ENCODE measurements at places on chromosomes 5 and 9.

GRCh38 chr9:14455243-14455642, 141.3 kb upstream of the NFIB start:
- DNase-seq = no peak

- DNase-seq = no peak
Measured at GRCh38 chr9:124292696-124293593, 35.2 kb downstream of the NEK6 start.

DNA sequence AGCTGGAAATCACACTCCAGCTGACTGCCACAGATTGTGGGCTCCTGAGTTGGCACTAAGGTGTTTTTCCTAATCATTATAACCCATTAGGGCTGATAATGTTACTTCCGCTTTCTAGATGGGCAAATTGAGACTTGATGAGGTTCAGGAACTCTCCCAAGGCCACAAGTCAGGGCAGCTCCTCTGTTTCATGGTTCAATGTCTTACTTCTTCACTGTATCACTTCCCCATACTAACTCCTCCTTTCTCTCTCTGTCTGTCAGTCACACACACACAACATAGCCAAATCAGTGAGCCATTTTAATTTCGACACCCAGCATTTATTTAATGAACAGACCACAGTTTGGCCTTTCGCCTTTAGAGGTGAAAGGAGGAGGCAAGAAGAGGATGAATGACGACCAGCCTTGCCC, 17.8 kb upstream of the TRAF1 start:
- no peak for DNase-seq

- no peak for DNase-seq
Measured at GRCh38 chr5:172166030-172166826, 21.8 kb downstream of the STK10 start.

- DNase-seq = no peak
Measured at GRCh38 chr9:137089232-137089947, 2.6 kb downstream of the MAN1B1 start.

GRCh38 chr9:109086221-109086620, 33.5 kb downstream of the TMEM245 start:
- no peak for DNase-seq

DNA sequence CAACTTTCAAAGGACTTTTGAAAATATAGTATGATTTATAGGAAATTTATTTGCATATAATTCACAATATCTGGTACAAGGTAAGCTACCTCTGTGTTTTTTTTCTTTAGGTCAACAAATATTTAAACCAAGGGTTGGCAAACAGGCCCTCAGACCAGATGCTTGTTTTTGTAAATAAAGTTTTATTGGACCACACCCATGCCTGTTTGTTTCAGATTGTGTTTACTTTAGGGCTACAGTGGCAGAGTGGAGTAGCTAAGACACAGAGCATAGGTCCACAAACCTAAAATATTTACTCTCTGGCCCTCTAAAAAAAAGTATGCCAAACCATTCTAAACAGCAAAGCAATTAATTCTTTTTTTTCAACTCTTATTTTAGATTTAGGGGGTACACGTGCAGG, 119.7 kb upstream of the CCDC152 start:
- no peak for DNase-seq

DNA sequence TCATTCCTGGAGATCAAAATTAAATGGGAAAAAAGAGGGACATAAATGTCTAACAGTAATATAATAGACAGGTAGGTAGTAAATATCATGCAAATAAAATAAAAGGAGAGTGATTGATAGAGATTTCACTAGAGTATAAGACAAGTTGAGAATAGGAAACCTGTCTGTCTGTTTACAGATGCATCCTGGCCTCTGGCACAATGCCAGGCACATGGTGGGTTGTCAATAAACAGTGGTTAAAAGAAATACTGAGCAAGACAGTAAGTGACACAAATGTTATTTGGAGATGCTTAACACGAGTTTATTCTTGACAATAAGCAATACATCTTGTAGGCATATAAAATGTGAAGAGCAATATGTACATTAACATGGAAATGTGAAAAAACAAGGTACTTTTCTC, 33.3 kb downstream of the RICTOR start:
- no peak for DNase-seq

DNA sequence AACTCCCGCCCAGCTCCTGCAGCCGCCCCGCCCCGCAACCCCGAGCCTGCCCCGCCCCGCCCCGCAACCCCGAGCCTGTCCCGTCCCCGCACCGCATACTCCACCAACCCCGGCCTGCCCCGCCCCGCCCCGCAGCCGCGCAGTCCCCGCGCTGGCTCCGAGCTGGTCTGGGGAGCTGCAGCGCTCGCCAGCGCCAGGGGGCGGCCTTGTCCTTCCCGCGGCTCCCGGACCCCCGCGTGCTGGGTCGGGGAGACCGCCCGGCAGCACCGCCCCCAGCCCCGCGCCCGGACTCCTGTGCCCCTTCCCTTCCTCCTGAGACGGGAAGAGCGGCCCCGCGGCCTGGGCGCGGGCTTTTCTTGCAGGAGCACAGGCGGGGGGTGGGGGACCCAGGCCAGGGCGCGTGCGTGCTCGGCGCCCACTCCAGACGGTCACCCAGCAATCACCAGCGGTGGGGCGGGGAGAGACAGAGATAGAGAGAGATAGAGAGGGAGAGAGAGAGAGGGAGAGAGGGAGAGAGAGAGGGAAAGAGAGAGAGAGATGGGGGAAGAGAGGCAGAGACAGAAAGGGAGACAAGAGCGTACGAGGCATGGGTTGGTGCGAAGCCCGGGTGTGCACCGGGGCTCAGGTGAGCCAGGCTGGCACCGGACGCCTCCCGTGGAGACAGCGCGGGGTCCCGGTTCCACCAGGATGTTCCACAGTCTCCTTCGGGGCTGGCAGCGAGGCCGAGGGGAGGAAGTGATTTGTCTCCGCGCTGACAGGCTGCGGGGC, 14.7 kb upstream of the TMEM250 start:
- DNase-seq = no peak

GRCh38 chr5:7881091-7881490, 12.1 kb downstream of the MTRR start:
- no peak for DNase-seq

GRCh38 chr5:148372166-148372725, 11.5 kb upstream of the FBXO38 start:
- no peak for DNase-seq

DNA sequence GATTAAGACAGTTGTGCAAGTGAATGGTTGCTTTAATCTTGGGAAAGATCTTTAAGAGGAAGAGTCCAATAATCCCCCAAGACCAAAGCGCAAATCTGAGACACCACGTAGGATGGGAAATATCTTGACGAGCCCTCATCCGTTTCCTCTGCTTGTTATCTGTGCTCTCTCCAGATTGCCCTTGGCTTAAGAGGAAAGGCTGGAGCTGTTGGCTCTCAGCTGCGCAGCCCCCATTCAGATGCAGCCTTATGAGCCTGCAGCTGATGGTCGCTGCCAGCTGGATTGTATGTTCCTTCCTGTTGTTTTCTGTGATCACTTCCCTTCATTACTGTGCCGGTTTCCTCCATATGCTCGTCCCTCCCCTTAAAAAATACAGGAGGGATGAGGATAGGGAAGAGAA, 47.7 kb downstream of the PWWP2A start:
- DNase-seq = peak; percentile 25

GRCh38 chr9:78505546-78505945, 208.6 kb downstream of the PSAT1 start:
- DNase-seq = no peak

DNA sequence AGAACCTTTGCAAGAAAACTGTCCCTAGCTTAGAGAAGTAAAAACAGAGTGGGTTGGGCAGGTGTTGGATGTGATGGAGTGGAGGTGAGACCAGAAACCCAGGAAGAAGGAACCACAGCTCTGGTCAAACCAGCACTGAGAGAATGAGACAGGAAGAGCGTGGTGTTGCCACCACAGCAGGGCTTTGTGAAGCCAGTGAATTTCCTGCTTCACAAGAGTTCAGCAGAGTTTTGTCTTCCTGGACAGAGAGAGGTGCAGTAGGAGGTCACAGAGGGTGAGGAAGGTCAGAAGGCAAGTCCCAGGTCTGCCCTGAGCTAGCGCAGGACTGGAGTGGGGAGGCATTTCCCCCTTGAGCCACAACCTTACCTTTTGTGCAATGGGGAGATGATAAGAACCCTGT, 2306.2 kb upstream of the ACO1 start:
- no peak for DNase-seq

GRCh38 chr9:79796411-79796810, 224.6 kb downstream of the TLE4 start:
- no peak for DNase-seq

DNA sequence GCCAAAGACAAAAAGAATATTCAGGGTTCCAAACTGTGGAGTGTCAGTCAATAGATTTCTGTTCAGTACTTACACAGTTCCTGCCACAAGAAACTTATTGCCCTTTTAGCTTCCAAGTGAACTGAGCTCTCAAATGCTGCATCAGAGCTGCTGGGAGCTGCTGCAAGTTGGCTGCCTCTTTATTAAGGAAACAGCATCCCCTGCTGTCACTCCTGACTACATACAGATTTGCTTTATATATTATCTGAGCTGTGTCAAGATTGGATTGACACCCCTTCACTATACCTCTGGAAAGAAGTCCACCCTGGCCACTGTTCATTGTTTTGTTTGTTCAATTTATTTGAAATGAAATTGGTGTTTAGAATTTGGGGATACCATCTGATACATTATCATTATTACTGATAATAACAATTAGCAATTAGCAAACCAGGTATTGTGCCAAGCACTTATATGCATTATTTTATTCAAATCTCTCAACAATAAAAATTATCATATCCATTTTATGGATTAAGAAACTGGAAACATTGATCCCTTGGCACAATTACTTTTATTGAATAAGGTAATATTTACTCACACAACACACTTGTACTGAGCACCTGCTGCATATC, 16.4 kb upstream of the C5orf58 start:
- no peak for DNase-seq

- DNase-seq = no peak
Measured at GRCh38 chr5:53025487-53025886, 36.3 kb downstream of the ITGA2 start.

GRCh38 chr5:137734962-137735554, 831 bp downstream of the KLHL3 start:
- DNase-seq = peak; percentile 32

- no peak for DNase-seq
Measured at GRCh38 chr5:143229426-143229895, 174.0 kb downstream of the NR3C1 start.

GRCh38 chr5:71884926-71885325, 165.9 kb downstream of the CARTPT start:
- DNase-seq = no peak

DNA sequence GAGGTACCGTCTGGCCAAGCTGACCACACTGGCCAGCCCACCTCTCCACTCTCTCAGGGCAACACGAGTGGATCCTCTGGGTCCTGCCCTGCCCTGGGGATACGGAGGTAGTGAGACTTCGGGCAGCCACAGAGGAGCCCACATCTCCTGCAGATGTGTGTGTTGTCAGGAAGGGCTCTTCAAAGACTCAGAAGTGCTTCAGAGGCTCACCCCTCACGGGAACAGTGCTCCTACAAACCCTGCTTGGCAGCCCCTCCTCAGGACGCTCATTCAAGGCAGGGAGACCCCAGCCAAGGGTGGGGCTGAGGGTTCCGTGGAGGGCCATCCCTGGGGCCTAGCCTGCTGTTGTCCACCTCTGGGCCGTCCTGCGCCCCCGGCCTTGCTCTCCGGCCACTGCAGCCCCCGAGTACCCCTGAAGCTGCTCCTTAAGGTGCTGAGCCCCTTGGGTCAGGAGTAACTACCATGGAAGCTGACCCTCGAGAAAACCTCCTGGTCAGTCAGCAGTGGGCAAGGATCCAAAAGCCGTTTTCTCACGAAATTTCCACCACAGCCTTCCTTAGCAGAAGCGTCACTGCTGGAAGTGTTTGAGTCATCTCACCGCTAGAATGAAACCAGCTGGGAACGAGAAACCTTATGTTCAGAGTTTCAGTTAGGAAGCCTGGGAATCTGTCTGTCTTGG, 23.2 kb upstream of the LRRC14B start:
- no peak for DNase-seq

GRCh38 chr5:24170026-24170425, 474.8 kb downstream of the CDH10 start:
- DNase-seq = no peak

DNA sequence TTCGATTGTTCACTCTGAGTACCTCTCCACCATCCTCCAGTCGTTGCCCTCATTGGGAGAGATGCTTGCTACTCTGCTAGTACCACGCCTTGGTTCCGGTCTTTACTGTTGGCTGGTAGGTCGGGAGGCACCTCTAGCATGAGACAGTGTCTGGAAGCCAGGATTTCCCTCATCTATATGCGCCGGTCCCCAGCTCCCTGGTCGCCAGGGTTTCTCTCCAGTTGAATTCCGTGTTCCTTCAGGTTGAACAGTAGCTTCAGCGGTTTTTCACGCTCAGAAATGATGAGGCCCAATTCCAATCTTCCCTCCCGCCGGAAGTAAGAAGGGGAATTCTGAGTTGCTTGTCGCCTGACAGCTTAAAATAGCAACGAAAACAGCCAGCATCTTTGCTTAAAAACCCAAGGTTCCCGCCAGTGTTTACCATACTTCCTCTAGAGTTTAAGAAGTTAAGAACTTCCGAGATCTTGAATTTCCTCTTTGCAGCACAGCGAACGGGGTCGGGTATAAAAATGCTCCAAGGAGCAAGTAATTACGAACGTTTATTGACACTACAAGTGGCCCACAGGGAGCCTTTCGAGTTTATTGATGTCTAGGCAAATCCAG, 1.3 kb upstream of the ST8SIA4 start:
- no peak for DNase-seq

GRCh38 chr9:85524531-85524930, 217.2 kb downstream of the AGTPBP1 start:
- no peak for DNase-seq

DNA sequence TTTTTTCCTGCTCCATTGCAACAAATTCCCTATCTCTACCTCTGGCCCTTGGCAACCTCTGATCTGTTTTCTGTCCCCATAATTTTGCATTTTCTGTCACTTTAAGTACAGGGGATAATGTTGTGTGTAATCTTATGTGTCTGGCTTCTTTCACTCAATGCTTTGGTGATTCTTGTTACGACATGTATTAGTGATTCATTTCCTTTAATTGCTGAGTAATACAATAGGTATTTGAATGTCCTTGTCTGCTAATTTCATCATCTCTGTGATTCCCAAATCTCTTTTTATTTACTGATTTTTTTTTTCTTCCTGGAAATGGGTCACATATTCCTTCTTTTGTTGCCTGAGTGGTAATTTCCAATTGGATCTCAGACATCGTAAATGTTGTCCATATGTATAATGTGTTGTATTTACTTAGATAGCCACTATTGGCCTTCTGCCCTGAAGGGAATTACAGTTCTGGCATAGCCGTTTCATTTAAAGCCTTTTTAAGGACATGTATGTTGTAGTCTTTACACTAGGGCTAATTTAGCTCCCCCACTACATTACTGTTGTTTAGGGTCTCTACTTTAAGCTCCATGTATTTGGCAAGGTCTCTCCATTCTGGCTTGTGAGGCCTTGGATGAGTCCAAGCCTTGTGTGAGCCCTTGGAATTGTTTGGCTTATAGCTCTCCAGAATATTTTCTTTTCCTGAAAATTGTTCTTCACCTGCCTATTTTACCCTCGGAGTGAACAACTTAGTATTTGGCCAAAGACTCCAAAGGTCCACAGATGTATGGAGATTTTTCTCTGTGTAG, 683.8 kb downstream of the LRRC70 start:
- DNase-seq = no peak

- no peak for DNase-seq
Measured at GRCh38 chr5:1104327-1105006, 7.4 kb downstream of the SLC12A7 start.

Data from left ventricle myocardium inferior (tissue), 1 donor.